Activated T-helper 9 cell treated with anti-CD3 and anti-CD28 coated beads, Interleukin-2, amount 50 U/mL, for 16 hours (primary cell): ENCODE measurements at places on chromosomes 2 and 18.

DNA sequence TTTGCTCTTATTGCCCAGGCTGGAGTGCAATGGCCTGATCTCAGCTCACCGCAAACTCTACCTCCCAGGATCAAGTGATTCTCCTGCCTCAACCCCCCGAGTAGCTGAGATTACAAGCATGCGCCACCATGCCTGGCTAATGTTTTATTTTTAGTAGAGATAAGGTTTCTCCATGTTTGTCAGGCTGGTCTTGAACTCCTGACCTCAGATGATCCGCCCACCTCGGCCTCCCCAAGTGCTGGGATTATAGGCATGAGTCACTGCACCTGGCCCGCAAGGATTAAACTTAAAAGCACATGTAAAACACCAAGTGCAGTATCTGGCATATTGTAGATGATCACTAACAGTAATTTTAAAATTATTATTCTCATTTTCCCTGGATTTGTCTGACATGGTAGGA, 72.9 kb downstream of the C1QL2 start:
- DNase-seq, result no peak

- DNase-seq, result no peak
These were observed 33.8 kb upstream of the STK17B start for GRCh38 chr2:196205011-196205766.

DNA sequence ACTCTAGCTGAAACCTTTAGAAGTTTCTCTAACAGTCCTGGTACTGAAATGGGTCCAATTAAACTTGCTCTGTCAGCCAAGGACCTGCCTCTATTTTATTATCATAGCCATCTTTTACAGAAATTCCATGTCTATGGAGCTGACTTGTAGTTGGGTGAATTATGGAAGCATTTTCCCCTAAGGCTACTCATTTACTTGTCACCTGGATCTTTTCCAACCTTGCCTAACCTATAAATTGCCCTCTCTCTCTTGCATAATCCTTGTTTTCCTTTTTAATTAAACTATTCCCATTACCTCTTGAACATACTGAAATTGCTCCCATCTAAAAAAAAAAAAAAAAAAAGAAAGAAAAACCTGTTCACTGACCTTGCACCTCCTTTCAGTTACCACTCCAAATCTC, 74.6 kb upstream of the DOK6 start:
- DNase-seq, result no peak

GRCh38 chr2:170408461-170409163, 230.7 kb downstream of the MYO3B start:
- no peak for DNase-seq

GRCh38 chr2:61911510-61911909, 6.0 kb downstream of the COMMD1 start:
- DNase-seq, result no peak

- no peak for DNase-seq
These were observed 225.7 kb downstream of the ACKR3 start for GRCh38 chr2:236795169-236795860.

DNA sequence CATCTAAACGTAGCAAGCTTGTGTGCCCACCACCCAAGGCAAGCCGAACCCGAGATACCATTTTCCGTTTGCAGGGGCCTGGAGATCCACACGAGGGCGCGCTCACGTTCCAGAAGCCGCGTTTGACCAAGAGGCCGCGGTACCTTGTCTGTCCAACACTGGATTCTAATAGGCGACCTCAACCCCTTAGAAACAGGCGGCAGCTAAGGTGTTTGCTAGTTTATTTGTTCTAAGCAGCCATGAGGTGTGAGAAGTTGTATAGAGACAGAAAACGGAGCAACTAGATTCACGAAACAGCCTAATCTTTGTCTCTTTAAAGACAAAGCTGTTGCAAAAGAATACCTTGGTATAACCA, 4.2 kb downstream of the HOXD11 start:
- no peak for DNase-seq

- no peak for DNase-seq
These were observed 26.2 kb downstream of the CYP27C1 start for GRCh38 chr2:127193967-127194280.
